ENCODE measurements at places on chromosomes 1 and 21.

DNA sequence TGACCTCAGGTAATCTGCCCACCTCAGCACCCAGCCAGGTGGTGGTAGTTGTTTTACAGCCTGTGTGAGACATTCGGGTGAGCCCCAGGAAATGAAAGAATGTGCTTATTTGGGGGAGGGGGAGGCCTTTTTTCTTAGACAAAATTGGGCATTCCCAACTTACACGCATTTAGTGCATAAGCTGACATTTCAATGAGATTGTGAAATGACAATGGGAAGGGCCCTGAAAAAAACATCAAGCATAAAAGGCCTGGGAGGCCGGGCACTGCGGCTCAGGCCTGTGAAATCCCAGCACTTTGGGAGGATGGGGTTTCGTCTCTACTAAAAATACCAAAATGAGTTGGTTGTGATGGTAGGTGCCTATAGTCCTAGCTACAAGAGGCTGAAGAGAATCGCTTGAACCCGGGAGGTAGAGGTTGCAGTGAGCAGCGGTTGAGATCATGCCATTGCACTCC lies 5.0 kb downstream of the GAS5 start:
- peak; percentile 23 for DNase-seq

- peak; percentile 74 for DNase-seq
These were observed 8.7 kb upstream of the SLX9 start for GRCh38 chr21:44931137-44931500.

GRCh38 chr21:40200126-40200525 lies 332.9 kb downstream of the PCP4 start:
- DNase-seq = no peak

- no peak for DNase-seq
These were observed 20.5 kb downstream of the GLIS1 start for GRCh38 chr1:53718443-53718842.

GRCh38 chr1:59025898-59026426 lies 242.1 kb upstream of the JUN start:
- peak; percentile 82 for DNase-seq

- no peak for DNase-seq
These were observed 73.5 kb downstream of the PRPF38A start for GRCh38 chr1:52477876-52478275.

DNA sequence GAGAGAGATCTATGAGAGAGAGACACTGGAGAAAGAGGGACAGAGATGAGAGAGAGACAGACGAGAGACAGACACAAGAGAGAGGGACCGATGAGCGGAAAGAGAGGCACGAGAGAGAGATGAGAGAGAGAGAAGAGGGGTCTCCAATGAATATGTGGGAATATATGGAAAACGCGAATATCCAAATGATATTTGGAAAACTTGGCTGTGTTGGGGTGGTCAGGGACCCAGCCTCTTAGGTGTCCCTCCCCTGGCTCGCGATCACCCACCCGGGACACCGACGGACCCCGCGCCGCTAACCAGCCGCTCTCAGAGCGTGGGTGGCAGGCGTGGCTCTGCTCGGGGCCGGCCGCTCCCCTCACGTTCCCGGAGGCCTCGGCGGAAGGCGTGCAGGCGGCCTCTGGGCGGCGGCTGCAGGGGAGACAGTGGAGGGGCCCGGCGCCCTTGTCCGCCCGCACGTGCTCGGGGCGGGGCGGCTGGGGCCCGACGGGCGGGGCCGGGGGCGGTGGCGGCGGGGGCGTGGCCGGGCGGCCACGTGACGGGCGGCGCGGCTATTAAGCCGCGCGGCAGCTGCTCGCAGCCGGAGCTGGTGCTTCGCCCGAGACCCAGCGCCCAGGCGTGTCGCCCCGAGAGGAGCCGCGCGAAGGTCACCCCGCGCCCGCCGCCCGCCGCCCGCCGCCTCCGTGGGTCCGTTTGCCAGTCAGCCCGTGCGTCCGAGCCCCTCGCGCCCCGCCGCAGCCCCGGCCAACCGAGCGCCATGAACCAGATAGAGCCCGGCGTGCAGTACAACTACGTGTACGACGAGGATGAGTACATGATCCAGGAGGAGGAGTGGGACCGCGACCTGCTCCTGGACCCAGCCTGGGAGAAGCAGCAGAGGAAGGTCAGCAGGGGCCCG lies at the start of gene ACTN2:
Gene ACTN2 (plus strand): TSS at position 583 of the 898 bp plus-strand sequence. CDS start 175 bp downstream, at position 758.
- DNase-seq = peak; percentile 9

DNA sequence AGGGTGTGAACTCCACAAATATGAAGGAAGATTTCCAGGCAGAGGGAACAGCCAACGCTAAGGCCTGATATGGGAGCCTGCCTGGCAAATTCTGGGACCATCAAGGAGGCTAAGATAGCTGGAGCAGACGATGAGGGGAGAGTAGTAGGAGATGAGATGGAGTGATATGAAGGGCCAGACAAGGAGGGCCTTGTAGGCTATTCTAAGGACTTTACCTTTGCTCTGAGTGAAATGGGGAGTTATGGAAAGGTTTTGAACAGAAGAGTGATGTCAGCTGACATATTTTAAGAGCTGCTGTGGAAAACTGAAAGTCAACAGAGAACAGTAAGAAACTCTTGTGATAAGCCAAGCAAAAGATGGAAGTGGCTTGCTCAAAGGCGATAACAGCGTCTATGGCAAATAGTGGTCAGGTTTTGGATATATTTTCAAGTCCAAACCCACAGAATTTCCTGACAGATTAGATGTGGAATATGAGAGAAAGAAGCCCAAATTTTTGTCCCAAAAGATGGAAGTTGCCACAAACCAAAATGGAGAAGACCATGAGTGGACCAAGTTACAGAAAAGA lies 2.1 kb upstream of the TP53BP2 start:
- no peak for DNase-seq

DNA sequence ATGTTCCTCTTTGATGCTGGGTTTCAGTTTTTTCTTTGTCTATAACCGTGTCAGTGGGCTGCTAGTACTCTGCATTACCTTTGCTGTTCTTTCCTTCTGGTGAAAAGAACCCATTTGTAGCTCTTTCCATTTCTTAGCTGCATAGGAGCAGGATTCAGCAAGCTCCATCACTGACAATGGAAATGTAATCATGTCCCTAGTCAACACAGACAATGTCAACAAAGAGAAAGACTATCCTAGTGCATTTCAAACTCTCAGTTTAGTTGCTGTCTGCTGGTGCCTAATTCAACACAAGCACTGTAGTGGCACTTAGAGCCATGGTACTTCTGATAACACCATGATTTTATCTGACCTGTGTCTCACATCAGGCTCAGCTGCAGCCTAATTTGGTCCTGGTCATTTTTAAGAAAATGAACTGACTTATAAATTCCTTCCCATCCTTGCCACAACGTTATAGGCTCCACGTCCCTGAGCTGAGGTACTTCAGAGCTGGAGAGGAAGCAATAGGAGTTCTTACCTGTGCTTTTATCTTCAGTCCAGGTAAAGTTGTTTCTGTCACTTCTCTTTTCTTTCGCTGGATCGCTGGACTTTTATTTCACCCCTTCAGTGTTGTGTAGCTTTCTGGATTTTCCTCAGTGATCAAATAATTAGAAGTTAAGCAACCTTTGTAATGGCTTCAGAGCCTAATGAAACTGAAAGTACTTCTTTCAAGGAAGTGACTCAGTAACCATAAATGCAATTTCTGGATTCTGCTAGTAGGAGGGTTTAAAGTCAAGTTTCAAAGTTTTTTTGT lies at the start of gene GBP3:
Gene GBP3 (minus strand): TSS at position 700 of the 793 bp plus-strand sequence. CDS start 2,145 bp downstream, outside the sequence.
- peak; percentile 63 for DNase-seq

- DNase-seq = no peak
These were observed 22.8 kb downstream of the ATP6V1G3 start for GRCh38 chr1:198517623-198518199.

- no peak for DNase-seq
These were observed 15.4 kb downstream of the ST7L start for GRCh38 chr1:112603541-112603940.

DNA sequence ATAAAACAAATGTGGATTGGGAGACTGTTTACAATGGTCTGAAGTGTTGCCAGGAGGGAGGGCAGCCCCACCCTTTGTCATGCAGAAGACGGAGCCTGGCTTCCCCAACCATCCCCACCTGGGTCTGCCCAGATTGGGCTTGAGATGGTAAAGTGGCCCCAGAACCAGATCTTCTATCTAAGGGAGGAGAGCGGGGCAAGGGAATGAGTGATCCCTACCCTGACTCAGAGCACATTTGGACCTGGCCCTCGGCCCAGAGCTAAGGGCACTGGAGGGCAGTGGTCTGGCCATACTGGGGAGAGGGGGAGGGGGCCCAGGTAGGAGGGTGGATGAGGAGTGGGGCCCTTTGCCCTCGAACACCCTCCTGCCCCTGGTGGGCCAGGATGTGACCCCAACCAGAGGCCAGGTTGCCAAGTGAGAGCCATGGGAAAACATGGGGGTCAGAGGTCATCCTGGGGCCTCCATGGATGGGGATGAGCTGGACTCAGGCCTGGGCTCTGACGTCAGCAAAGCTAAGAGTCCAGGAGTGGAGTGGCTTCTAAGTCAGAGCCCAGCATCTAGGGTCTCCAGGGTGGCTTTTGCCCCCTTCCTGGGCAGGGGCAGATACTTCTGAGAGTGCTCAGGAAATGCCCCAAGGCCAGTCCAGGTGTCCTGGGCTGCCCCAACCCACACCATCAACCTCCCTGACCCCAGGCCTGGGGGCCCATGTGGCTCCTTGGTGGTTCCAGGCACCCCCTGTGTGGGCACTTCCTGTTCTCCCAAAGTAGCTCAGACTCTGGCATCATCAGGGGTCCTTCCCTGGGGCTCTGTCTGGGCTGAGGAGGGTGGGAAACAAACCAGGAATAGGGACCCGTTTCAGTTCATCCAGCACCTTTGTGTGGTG lies 1.6 kb upstream of the LEFTY1 start:
- DNase-seq = no peak

GRCh38 chr1:40890771-40891170 lies 28.6 kb upstream of the CITED4 start:
- DNase-seq = no peak
